Activated T-helper 2 cell treated with anti-CD3 and anti-CD28 coated beads, Interferon-gamma antibody, Interleukin-2, Interleukin-4, amounts not matched to agents 10 μg/mL and 5 μg/mL and 100 μg/mL, durations not matched to agents 14 hours and 24 hours and 36 hours (primary cell): ENCODE measurements at places on chromosomes 11 and 22.

DNA sequence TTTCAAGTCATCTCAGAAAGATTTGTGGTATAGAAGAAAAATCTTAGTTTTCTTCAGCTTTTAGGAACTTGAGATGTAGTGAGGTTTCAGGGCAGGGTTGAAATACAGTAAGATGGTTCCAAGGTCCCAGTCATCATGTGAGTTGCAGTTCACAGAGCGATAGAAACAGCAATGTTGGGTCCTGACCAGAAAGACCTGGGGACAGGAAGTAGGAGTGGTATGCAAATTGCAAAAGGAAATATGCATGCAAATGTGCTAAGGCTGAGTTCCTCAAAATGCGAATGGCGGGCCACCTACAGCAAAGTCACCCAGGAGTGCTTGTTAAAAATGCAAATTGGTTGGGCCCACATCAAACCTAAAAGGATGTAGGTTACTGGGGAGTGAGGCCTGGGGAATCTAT, 1032.7 kb upstream of the TENM4 start:
- H3K27ac ChIP-seq, result no peak overlapping the region
- no peaks in the 10 kb centered on the region for H3K27me3 ChIP-seq

DNA sequence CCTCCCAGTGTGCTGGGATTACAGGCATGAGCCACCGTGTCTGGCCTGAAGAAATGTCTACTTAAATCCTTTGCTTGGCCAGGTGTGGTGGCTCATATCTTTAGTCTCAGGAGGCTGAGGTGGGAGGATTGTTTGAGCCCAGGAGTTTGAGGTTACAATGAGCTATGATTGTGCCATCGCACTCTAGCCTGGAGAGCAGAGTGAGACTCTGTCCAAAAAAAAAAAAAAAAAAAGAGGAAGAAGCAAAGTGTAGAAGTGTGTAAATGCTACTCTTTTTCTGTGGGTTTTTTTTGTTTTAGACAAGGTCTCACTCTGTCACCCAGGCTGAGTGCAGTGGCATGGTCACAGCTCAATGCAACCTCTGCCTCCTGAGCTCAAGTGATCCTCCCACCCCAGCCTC, 6.4 kb upstream of the ATG16L2 start:
- peaks cover 17% of the 10 kb centered on the region for H3K4me1 ChIP-seq
- H3K27ac ChIP-seq, result no peak overlapping the region
- H3K4me3 ChIP-seq, result no peak overlapping the region
- no peak for DNase-seq
- no peaks in the 10 kb centered on the region for H3K27me3 ChIP-seq

GRCh38 chr11:37946155-37946766, 1348.2 kb upstream of the RAG2 start:
- H3K4me3 ChIP-seq, result no peak overlapping the region
- no peaks in the 10 kb centered on the region for H3K4me1 ChIP-seq
- H3K27ac ChIP-seq, result no peak overlapping the region
- DNase-seq, result no peak
- no peaks in the 10 kb centered on the region for H3K27me3 ChIP-seq

GRCh38 chr22:37018815-37019308, 385 bp downstream of the TST start:
- DNase-seq, result no peak
- peak overlapping the region; percentile 52 for H3K27ac ChIP-seq
- peak overlapping the region; percentile 86 for H3K4me3 ChIP-seq
- peaks cover 3% of the 10 kb centered on the region for H3K36me3 ChIP-seq
- no peaks in the 10 kb centered on the region for H3K27me3 ChIP-seq

GRCh38 chr11:116413301-116414242, 359.2 kb downstream of the BUD13 start:
- H3K36me3 ChIP-seq, result no peaks in the 10 kb centered on the region
- no peak overlapping the region for H3K4me3 ChIP-seq
- DNase-seq, result no peak
- H3K4me1 ChIP-seq, result no peaks in the 10 kb centered on the region

DNA sequence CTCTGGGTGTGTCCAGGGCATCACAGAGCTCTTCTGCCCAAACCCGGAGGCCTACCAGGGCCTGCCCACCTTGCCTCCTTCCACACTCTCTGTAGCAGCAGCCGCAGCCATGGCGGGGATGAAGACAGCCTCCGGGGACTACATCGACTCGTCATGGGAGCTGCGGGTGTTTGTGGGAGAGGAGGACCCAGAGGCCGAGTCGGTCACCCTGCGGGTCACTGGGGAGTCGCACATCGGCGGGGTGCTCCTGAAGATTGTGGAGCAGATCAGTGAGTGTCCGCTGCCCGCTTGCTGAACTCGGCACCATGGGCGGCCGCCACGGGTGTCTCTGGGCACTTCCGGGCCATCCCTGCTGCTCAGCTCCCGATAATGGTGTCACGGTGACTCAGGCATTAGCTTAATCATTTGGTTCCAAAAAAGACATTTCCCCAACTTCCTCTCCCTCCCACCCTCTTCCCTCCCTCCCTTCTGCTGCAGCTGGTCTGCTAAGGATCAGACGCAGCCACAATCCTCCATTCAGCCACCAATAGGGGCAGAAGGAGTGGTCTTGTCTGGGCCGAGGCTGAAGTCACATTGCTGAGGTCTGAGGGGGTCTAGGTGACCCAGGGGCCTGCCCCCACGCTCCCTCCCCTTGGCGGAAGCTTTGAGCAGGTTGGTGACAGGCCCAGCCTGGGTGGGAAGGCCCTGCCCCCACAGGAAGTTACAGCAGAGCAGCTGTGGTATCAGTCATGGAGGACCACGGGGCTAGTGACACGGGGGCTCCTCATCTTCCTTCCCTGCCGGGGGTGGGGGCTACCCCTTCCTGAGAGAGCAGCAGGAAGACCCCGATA, 950 bp downstream of the FERMT3 start:
- peak overlapping the region; percentile 95 for H3K27ac ChIP-seq
- no peaks in the 10 kb centered on the region for H3K27me3 ChIP-seq
- H3K4me1 ChIP-seq, result peaks cover 26% of the 10 kb centered on the region
- H3K36me3 ChIP-seq, result peaks cover 92% of the 10 kb centered on the region
- H3K4me3 ChIP-seq, result peak overlapping the region; percentile 92
- peak; percentile 73 for DNase-seq

DNA sequence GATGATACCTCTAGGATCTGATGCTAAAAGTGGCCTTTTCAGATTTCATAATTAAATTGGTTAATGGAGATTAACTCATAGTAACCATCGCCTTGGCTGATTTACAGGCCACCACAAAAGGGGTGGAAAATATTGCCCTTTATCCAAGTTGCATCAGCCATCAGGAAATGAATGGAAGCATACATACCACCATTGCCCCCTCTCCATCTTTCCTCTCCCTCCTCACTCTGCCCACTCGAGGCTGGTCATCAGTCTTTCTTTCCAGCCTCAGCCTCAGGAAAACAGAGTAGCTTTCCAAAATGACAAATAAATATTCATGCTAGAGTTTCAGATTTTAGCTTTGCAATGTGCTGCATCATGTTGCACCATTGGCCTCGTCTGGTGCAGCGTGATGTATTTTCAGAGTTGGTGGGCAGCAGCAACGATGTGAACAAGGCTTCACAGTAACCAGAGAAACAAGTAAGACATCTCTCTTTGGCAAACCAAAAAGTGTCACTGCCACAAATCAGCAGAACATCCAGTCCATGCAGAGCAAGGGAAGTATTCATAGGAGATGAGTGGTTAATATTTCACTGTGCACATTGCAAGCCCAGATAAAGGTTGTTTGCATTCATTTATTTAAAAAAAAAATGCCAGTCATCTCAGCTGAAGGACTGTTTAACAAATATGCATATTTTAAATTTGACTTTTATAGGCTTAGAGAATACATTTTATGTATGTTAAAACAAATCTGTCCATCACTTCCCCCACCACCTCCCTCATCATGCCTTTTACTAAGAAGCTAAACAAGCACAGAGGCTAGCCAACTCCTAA, 136.7 kb upstream of the FAT3 start:
- no peaks in the 10 kb centered on the region for H3K36me3 ChIP-seq
- no peak overlapping the region for H3K4me3 ChIP-seq
- H3K27me3 ChIP-seq, result no peaks in the 10 kb centered on the region

DNA sequence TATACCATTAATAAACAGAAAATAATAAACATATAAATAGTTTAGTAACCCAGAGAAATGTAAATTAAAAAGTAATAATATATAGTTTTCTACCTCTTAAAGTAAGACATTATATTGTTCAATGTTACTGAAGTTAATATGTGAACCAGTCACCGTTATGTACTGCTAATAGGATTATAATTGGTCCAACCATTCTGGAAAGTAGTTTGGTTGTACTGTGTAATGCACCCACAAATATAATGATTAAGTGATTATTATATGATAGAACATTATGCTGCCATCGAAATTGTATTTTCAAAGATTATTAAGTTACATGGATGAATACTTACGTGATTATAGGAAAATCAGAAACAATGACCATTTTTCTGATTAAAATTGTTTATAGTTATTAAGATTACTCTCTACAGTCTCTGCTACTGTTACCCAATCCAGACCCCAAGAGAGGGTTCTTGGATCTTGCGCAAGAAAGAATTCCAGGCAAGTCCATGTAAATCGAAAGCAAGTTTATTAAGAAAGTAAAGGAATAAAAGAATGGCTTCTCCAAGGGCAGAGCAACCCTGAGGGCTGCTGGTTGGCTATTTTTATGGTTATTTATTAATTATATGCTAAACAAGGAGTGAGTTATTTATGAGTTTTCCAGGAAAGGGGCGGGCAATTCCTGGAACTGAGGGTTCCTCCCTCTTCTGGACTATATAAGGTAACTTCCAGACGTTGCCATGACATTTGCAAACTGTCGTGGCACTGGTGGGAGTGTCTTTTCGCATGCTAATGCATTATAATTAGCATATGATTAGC, 50.1 kb downstream of the ACER3 start:
- no peaks in the 10 kb centered on the region for H3K4me1 ChIP-seq
- no peak for DNase-seq
- no peak overlapping the region for H3K4me3 ChIP-seq
- H3K27ac ChIP-seq, result no peak overlapping the region
- H3K27me3 ChIP-seq, result no peaks in the 10 kb centered on the region
- peaks cover 3% of the 10 kb centered on the region for H3K36me3 ChIP-seq

DNA sequence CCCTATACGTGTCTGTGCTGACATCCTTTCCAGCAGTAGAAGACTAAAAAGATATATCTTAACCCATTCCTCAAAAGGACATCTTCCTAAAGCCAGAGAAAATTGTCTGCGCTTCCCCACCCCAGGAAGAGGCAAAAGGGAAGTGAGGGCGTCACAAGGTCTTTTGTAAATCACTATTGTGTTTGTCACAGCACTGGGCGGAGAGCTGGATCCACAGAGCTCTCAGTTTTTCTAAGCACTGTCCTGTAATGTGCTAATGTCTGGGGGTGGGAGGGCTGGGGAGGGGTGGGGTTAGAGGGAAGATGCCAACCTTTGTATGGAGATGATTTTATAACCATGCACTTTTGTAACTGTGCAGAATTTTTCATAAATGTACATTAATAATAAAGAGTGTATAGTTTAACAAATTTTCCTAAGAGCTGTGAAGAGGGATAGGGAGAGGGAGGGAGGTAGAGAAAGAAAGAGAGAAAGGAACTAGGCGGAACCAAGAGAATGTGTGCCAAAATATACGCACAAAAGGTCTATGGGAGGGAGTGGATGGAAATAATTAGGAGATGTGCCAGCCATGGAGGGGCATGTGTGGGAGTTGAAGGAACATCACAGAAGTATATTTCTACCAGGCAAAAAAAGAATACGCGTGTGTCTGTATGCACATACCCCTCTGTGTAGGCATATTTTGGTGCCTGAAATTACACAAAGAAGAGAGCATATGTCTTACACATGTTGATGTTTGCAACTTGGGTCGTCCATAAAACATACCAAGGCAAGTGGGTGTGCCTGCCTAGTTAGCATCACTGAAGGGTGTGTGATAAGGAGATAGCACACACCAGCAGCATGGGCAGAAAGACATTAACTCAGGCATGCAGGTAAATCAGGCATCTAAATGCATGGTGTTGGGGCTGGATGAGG, 9.8 kb downstream of the LRRC55 start:
- H3K4me1 ChIP-seq, result no peaks in the 10 kb centered on the region
- no peak for DNase-seq
- H3K27ac ChIP-seq, result no peak overlapping the region
- H3K36me3 ChIP-seq, result no peaks in the 10 kb centered on the region
- peaks cover 2% of the 10 kb centered on the region for H3K27me3 ChIP-seq

GRCh38 chr11:128907585-128907984, 16.4 kb downstream of the KCNJ5 start:
- DNase-seq, result no peak
- H3K4me3 ChIP-seq, result no peak overlapping the region
- H3K36me3 ChIP-seq, result no peaks in the 10 kb centered on the region
- no peak overlapping the region for H3K27ac ChIP-seq
- peaks cover 63% of the 10 kb centered on the region for H3K27me3 ChIP-seq

DNA sequence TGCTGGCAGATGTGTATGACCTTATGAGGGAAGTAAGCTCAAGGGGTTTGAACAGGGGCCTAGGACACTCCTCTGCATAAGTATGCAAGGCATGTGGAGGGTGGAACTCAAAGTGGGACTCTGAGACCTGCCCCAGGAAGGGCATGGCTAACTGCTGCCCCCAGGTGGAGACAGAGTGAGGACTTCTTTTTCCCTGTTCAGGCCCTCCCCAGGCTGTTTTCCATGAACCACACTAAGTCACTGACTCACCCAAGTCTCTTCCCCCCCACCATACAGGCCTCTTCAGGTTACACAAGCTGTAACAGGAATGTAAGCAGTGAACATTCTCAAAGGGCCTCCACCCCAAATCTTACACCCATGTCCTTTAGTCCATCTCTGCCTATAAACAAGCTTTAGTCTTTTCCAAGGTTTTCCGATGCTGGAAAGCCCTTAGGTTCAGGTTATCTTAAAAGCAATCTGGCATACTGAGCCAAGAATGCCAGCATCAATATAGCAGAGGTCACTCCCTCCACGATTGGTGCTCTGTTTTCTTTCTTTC, 13.1 kb downstream of the EEF1G start:
- H3K4me1 ChIP-seq, result peaks cover 53% of the 10 kb centered on the region
- H3K36me3 ChIP-seq, result peaks cover 67% of the 10 kb centered on the region
- H3K27ac ChIP-seq, result peak overlapping the region; percentile 38
- no peak overlapping the region for H3K4me3 ChIP-seq
- no peaks in the 10 kb centered on the region for H3K27me3 ChIP-seq

DNA sequence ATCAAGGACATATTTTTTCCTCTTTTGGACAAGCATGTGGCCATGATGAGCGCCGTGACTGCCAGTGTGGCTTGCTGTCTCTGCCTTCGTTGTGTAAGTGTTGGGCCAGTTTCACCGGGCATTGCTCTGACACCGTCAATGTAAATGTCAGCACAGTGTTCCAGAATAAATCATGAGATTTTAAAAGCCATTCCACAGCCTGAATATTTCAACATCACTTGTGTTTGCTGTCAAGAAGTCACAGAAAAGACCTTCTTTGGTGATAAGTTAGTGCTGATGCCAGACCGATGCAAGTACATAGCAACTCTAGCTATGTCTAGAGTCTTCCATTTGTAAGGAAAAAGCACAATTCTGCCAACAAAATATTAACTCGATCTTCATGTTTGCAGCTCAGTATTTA, 467.8 kb downstream of the TBC1D22A start:
- no peaks in the 10 kb centered on the region for H3K4me1 ChIP-seq
- H3K36me3 ChIP-seq, result no peaks in the 10 kb centered on the region
- no peak overlapping the region for H3K27ac ChIP-seq
- DNase-seq, result no peak
- no peak overlapping the region for H3K4me3 ChIP-seq
